ENCODE measurements at places on chromosomes 4 and X.

- no peaks in the 10 kb centered on the region for H3K27me3 ChIP-seq
- H3K4me3 ChIP-seq = no peak overlapping the region
These were observed 130.0 kb upstream of the MAP9 start for GRCh38 chr4:155506745-155507144.

DNA sequence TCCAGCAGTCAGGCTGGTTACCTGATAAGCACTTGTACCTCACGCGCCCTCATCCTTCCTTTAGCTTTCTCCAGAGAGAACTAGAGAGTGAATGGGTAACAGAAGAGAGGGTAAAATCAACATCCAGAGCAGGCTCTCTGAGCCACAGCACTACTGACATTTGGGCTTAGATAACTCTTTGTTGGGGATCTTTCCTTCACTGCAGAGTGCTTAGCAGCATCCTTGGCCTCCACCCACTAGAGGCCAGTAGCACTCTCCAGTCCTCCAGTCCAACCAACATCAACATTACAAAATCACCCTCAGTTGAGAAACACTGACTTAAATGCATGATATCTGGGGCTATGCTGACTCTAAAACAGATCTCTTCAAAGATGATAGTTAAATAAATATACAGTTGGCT, 220.7 kb downstream of the TACR3 start:
- H3K27ac ChIP-seq = no peak overlapping the region
- no peaks in the 10 kb centered on the region for H3K27me3 ChIP-seq
- H3K4me1 ChIP-seq = no peaks in the 10 kb centered on the region
- no peak overlapping the region for H3K4me3 ChIP-seq
- no peak for DNase-seq
- no peaks in the 10 kb centered on the region for H3K36me3 ChIP-seq

DNA sequence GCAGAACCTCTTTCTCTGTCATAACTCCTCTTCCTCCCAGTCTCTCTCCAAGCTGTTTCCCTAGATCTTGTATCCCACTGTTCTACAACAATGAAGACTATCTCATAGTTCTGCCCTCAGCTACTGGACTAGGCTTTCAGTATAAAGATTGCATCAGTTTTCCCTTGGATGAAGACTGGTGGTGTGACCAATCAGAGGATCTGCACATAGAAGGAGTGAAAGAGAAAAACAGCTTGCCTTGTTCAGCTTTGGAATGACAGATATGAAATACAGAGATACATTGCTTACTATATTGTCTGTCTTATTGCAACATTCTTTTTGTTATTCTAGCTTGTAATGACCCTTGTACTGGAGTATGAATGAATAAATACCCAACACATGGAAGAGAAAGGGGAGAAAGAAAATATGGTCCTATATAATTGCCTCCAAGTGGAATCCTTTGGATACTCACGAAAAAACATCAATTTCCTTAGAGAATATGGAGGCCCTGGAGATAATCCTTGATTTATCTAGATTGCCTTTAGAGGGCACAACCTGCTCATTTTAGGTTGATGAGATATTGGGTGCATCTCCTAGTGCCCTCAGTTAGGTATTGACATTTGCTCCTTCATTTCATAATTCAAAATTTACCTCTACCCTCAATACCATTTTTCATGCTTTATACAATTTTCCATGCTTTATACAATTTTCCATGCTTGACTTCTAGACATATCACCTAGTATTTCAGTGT, 395.8 kb downstream of the NAF1 start:
- no peak overlapping the region for H3K27ac ChIP-seq
- no peak for DNase-seq
- H3K4me3 ChIP-seq = no peak overlapping the region
- no peaks in the 10 kb centered on the region for H3K36me3 ChIP-seq
- no peaks in the 10 kb centered on the region for H3K4me1 ChIP-seq
- H3K27me3 ChIP-seq = no peaks in the 10 kb centered on the region

DNA sequence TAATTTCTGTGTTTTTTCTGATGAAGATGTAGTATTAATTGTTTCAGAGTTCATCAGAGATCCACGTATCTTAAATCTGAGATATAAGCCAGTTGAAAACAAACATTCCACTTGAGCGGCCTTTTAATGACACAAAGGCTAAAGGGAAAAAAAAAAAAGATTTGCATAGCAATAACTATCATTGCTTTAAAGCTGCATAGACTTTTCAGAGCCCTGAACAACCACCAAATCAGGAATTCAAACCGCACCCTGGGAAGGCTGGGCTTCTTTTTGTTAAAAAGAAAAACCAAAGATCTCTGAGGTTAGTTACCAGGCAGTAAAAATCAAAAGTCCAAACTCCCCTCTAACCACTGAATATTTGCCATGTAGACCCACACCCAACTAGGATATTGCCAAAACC, 206.0 kb downstream of the HHIP start:
- no peak overlapping the region for H3K27ac ChIP-seq
- H3K36me3 ChIP-seq = no peaks in the 10 kb centered on the region
- H3K27me3 ChIP-seq = no peaks in the 10 kb centered on the region
- no peaks in the 10 kb centered on the region for H3K4me1 ChIP-seq

DNA sequence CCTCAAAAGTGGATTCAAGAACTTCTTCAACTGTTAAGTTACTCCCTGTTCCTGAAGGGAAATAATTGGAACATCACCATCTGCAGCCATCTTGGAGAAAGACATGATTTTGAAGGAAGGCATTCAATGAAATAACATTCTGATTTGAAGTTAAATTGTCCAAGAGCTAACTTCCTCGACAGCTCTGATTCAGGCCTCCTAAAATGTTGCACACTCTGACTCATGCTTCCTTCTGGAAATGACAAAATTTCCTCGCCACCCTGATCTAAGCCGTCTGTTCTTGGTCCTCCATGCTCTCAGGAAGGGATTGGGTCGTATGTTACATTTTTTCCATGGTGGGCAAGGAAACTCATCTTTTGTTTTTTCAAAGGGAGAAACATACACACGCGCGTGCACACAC, 496.9 kb upstream of the DIPK2B start:
- H3K27me3 ChIP-seq = peaks cover 2% of the 10 kb centered on the region
- H3K36me3 ChIP-seq = no peaks in the 10 kb centered on the region
- H3K4me3 ChIP-seq = no peak overlapping the region
- H3K4me1 ChIP-seq = no peaks in the 10 kb centered on the region
- no peak overlapping the region for H3K27ac ChIP-seq
- no peak for DNase-seq

- no peak overlapping the region for H3K4me3 ChIP-seq
- H3K36me3 ChIP-seq = no peaks in the 10 kb centered on the region
- peak; percentile 51 for DNase-seq
- no peak overlapping the region for H3K27ac ChIP-seq
- no peaks in the 10 kb centered on the region for H3K27me3 ChIP-seq
- H3K4me1 ChIP-seq = peaks cover 2% of the 10 kb centered on the region
These were observed 161.3 kb upstream of the MAGEB18 start for GRCh38 chrX:25976683-25977310.

- no peak for DNase-seq
- H3K4me3 ChIP-seq = no peak overlapping the region
- no peaks in the 10 kb centered on the region for H3K27me3 ChIP-seq
- H3K4me1 ChIP-seq = no peaks in the 10 kb centered on the region
These were observed 115.7 kb upstream of the ZXDA start for GRCh38 chrX:58025979-58026378.

DNA sequence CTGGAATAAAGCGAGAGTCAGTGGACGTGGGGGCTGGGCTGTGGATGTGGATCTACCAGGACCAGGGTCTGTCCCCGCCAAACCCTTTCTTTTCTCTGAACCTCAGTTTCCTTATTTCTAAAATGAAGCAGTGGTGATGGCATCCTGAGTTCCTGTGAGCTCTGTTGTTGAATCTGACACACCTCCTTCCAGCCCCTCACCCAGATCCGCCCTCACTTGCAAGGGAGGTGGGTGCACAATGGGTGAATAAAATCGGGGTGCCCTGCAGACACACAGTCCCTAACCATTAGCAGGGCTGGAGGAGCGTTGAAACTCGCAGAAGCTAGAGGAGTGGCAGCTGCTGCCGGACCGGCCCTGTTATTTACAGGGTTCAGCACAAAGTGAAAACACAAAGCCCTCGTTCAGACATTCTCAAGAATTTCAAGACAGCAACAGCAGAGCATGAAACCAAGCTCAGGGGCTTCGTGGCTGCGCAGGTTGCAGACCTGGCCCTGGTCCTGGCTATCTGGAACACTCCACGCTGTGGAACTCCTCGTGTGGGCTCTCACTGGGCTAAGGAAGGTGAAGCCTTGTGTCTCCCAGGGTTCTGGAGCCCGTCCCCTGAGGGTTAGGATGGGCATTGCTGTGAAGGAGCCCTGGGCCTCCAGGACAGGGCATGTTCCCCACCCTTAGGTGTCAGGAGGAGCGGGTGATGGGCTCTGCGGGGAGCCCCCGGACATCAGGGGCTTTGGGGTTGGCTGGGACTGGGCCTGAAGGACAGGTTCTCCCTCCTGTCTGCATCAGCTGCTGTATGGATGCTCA, 42.9 kb downstream of the PSAPL1 start:
- H3K27me3 ChIP-seq = peaks cover 20% of the 10 kb centered on the region
- no peak for DNase-seq
- H3K36me3 ChIP-seq = no peaks in the 10 kb centered on the region
- H3K4me1 ChIP-seq = peaks cover 33% of the 10 kb centered on the region

- H3K36me3 ChIP-seq = no peaks in the 10 kb centered on the region
- H3K4me3 ChIP-seq = peak overlapping the region; percentile 71
- H3K4me1 ChIP-seq = peaks cover 55% of the 10 kb centered on the region
- no peak for DNase-seq
- peak overlapping the region; percentile 75 for H3K27ac ChIP-seq
- peaks cover 6% of the 10 kb centered on the region for H3K27me3 ChIP-seq
These were observed 50.2 kb downstream of the ZNF827 start for GRCh38 chr4:145888393-145888792.

DNA sequence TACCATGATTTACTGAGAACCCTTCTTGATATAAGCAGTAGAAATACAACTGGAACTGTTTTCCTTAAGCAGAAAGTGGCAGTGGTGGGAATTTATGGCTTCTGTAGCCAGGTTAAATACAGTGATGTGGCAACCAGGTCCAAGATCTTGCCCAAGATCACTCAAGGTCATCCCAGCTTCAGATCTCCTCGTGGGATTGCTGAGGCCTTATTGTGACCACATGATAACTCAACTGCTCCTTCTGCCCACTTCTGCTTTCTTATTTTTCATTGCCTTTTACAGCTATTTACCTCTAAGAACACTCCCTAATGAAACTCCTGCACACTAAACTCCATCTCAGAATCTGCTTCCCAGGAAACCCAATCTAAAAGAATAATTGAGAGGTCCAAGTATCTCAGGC, 12.4 kb upstream of the CYBB start:
- no peak overlapping the region for H3K27ac ChIP-seq
- no peak for DNase-seq
- H3K4me3 ChIP-seq = no peak overlapping the region
- peaks cover 2% of the 10 kb centered on the region for H3K27me3 ChIP-seq
- H3K4me1 ChIP-seq = no peaks in the 10 kb centered on the region

DNA sequence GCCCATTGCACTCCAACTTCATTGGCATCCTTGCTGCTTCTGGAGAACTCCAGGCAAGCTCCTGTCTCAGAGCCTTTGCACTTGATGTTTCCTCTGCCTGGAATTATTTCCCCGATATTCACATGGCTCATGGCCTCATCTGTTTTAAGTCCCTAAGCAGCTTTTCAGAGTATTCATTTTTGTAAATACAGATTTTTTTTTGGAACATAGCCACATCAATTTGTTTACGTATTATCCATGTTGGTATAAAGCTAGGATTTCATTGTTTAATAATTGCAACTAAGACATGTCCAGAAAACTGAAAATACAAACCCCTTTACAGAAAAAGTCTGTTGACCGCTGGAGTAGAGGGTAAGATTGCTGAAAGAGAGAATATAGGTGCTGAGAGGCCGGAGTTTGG, 142.0 kb downstream of the CAMK2D start:
- no peak overlapping the region for H3K27ac ChIP-seq
- DNase-seq = no peak
- no peaks in the 10 kb centered on the region for H3K36me3 ChIP-seq
- peaks cover 8% of the 10 kb centered on the region for H3K4me1 ChIP-seq

- no peak overlapping the region for H3K27ac ChIP-seq
- no peak for DNase-seq
- H3K27me3 ChIP-seq = peaks cover 1% of the 10 kb centered on the region
- no peak overlapping the region for H3K4me3 ChIP-seq
- no peaks in the 10 kb centered on the region for H3K4me1 ChIP-seq
These were observed 13.5 kb upstream of the PRPS2 start for GRCh38 chrX:12777670-12778069.

DNA sequence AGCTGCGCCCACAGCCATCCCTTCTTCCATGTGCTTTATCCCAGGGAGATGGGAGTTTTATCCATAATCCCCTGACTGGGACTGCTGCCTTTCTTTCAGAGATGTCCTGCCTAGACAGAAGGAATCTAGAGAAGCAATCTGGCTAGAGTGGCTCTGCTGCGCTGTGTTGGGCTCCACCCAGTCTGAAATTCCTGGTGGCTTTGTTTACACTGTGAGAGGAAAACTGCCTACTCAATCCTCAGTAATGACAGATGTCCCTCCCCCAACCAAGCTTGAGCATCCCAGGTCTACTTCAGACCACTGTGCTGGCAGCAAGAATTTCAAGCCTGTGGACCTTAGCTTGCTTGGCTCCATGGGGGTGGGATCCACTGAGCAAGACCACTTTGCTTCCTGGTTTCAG, 116.9 kb upstream of the AR start:
- no peaks in the 10 kb centered on the region for H3K36me3 ChIP-seq
- H3K27me3 ChIP-seq = no peaks in the 10 kb centered on the region
- H3K4me3 ChIP-seq = no peak overlapping the region
- no peaks in the 10 kb centered on the region for H3K4me1 ChIP-seq

- no peaks in the 10 kb centered on the region for H3K36me3 ChIP-seq
- DNase-seq = no peak
- H3K4me1 ChIP-seq = no peaks in the 10 kb centered on the region
- H3K27ac ChIP-seq = no peak overlapping the region
- peaks cover 1% of the 10 kb centered on the region for H3K27me3 ChIP-seq
- no peak overlapping the region for H3K4me3 ChIP-seq
These were observed 168.7 kb downstream of the STK32B start for GRCh38 chr4:5220028-5220427.

DNA sequence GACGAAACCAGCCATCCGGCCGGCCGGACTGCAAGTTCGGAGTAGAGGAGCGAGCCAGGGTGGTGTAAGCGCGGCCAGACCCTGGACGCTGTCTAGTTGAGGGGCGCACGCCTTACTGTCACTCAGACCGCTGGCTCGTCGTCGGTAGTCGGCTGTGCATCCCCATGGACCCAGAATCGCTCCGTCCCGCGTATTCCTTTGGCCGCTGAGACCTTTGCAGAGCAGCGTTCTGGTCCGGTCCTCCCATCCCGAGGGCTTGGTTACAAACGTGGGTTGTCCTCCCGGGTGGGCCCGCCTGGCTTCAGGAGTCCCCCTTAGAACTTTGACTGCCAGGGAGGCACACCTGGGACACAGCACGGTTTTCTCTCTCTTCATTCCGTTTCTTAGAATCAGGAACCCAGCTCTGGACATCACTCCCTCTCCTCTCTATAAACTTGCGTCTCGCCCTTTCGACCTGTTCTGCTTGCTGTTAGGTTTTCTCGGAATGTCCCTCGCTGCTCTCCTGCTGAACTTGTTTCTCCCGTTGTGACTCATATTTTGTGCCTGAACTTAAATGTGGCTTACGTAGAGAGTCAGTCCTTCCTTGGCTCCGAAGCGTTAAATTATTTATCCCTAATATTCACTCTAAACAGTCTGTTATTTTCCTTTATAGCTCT, 672 bp downstream of the PGM2 start:
- no peak for DNase-seq
- peaks cover 9% of the 10 kb centered on the region for H3K27me3 ChIP-seq

Measured in glutamatergic neuron (in vitro differentiated cells).